Fibroblast of skin of right biceps (primary cell): ENCODE measurements at places on chromosomes 1 and 21.

GRCh38 chr1:98099501-98099900 is 178.7 kb upstream of the DPYD start:
- DNase-seq, result peak; percentile 32

DNA sequence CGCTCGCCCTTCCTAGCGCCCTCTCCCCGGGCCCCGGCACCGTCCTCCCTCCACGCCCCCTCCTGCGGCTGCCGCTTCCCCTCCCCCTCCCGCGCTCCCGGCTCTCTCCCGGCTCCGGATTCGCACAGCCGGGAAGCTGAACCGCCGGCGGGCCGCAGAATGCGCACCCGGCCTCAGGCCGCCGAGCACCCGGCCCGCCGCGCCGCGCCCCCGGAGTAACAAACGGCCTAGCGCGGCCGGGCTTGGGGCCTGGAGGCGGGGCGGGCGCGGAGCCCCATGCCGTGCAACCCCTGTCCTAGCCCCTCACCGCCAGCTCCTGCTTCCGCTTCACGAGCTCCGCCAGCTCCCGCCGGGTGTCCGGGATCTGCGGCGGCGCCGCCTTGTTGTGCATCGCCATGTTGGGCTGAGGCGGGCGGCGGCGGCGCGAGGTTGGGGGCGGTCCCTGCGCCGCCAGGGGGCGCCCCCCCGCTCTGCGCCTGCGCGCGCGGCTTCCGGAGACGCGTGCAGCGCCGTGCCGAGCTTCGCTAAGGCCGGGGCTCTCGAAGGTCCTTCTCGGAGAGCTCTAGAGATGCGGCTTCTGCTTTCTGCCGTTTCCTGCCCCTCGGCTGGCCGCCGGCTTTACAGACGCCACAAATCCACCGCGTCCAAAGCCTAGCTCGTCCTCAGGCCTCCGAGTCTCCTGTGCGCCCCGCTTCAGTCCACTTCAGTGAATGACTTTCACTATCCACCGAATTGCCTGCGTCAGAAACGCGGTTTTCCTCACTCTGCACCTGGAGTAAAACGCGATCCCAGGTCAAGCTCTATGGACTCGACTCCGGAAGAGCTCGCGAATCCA is at the start of gene MEAF6:
Gene MEAF6, minus strand, starts transcription at position 417 of the 835 bp plus-strand sequence. Its CDS starts 20 bp downstream, at position 397.
- peak; percentile 80 for DNase-seq

GRCh38 chr1:34500451-34500850 is 254.4 kb upstream of the GJB5 start:
- DNase-seq, result peak; percentile 22

DNA sequence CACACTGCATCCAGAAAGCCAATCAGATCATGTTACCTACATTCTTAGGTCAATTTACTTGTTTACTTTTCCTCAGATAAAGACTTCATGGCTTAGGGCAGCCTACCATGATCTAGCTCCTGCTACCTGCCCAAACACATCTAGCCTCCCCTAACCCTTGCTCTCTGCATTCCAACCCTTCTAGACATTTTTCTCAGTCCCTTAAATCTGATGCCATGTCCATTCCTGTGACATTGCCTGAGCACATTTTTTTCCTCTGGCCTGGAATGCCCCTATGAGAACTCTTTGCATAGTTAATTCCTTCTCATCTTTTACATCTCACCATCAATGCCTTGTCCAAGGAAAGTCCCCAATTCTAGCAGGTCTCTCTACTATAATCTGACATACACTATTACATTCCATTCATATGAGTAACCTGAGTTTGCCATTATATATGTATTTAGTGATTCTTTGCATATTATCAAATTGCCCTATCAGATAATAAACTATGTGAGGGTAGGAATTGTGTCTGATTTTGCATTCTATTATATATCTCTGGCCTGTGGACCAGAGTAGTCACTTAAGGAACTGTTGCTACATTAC is 166.9 kb downstream of the COL11A1 start:
- peak; percentile 21 for DNase-seq

DNA sequence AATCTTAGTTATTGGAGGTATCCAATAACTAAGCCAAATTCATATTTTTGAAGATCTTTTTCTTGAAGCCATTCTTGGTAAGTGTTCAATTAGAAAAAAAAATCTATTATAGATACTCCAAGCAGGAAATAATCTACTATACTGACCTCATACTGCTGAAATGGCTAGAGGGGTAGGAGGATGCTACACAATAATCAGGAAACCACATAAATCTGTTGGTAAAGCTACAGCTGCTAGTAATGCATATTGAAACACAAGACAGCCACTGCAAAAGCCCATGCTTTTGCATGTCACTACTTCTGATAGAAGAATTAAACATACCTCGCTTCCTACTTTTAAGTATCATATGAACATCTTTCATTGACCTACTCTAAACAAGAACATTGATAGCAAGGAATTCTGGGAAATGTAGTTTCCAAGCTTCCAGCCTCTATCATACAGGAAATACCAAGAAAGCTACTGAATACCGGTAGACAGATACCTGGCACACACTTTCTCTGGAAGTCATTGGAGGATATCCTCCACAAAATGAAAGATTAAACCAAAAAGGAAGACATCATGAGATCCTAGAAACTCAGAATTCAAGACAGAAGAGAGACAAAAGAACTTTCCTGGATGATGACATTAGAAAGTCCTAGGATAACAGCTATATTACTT is 103.0 kb upstream of the VAV3 start:
- no peak for DNase-seq

DNA sequence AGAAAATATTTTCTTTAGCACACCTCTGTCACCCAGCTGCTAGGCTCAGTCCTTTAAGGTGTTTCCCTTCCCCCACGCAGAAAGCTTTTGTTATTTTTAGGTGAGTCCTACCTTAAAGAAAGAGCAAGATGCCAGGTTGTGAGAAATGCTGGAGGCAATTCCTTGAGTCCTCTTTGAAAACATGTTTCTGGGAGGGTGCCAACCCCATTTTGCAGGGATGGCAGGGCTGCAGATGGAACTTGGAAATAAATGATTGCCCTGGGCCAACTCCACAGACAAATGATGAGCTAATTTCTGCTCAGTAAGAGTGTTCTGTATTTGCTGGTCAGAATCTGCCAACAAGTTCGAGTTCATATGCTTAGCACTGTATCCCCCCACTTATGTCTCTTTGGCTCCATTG is 119.2 kb upstream of the RAB3GAP2 start:
- no peak for DNase-seq

- no peak for DNase-seq
These were observed 153.2 kb upstream of the HMCN1 start for GRCh38 chr1:185581020-185581419.

- no peak for DNase-seq
These were observed 32.3 kb downstream of the ACOT7 start for GRCh38 chr1:6361124-6361775.

DNA sequence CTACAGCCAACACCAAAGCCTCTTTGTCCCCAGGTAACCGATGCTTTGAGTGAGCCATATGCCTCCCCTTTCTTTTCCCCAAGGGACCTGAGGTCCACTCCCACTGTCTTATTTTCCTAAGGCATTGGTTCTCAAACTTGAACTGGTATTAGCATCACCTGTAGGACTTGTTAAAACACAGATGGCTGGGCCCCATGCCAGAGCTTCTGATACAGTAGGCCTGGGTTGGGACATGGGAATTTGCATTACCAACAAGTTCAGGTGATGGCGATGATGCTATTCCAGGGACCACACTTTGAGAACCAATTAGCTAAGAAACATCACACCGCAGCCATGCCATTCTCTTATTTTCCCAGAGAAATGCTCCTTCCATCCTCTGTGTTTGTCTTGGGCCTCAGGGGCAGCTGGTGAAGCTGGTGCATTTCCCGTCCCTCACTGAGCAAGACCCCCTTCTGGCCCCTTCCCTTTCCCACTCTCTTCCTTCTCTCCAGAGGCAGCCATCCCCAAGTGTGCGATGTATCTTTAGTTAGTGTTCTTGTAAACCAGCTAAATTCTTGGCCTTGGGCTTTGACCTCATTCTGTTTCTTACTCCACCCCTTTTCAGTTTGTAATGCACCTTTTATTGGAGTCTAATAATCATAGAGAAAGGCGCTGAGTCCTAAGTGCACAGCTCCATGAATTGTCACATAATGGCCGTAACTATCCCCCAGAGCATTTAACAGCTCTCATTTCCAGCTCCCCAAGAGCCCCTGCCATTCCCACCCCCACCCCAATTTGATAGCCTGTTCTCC is 14.2 kb upstream of the TTC22 start:
- DNase-seq, result no peak

DNA sequence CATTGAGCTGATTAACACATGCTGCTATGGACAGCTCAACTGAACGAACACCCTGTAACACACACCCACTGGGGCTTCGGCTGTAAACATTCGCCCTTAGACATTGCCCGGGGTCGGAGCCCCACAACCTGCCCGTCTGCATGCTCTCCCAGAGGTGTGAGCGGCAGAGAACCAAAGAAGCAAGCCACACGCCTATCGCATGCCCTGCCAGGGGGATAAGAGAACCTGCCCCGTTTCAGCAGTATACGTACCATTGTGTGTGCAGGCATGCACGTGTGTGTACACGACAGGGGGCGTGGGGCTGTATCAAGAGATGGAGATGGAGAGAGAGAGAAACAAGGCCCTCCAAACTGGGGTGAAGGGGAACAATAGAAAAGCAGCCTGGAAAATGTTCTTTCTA is 9.9 kb upstream of the DESI2 start:
- no peak for DNase-seq

GRCh38 chr1:156684227-156684782 is 7.1 kb upstream of the NES start:
- peak; percentile 64 for DNase-seq

- no peak for DNase-seq
These were observed 35.4 kb upstream of the HEATR1 start for GRCh38 chr1:236639686-236640085.

DNA sequence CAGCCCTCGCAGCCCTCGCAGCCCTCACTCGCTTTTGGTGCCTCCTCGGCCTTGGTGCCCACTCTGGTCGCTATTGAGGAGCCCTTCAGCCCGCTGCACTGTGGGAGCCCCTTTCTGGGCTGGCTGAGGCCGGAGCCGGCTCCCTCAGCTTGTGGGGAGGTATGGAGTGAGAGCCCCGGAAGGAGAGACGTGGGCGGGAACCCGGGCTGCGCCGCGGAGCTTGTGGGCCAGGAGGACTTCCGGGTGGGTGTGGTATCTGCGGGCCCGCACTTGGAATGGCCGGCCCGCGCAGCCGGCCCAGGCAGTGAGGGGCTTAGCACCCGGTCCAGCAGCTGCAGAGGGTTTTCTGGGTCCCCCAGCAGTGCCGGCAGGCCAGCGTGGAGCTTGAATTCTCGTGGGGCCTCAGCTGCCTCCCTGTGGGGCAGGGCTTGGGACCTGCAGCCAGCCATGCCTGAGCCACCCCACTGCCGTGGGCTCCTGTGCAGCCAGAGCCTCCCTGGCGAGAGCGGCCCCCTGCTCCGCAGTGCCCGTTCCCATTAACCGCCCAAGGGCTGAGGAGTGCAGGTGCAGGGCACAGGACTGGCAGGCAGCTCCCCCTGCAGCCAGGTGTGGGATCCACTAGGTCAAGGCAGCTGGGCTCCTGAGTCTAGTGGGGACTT is 9.9 kb upstream of the CFHR2 start:
- DNase-seq, result no peak

- DNase-seq, result no peak
These were observed 947 bp upstream of the RIT1 start for GRCh38 chr1:155912056-155912536.

DNA sequence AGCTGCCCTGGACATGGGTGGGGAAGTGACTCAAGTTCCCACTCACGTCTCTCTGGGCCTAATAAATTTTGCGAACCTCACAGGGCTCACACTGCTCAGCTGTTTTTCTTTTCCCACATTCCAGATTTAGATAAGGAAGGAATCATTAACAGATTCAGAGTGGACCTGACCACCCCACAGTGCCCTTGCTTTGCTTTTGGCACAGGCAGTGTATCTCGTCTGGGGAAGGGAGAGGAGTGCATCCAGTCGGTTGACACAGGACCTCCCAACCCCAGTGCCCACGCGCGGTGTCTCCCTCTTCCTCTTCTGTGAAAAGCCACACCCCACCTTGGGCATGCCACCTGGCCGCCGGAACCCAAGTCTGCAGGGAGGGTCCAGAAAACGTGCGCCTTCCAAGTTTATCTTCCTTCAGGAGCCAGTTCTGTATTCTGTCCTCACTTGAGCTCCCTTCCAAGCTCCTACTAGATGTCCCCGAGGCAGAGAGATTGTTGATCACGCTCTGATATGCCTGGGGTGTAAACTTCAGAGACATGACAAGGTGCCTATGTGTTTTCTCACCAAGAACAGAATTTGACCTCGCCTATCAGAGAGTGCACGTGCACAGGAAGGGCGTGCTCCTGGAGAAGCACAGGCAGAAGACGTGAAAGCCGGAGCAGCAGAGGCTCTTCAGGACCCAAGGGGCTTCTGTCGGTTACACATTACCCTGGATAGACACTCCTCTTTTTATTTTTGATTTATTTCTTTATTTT is 9.5 kb upstream of the SLC2A5 start:
- DNase-seq, result no peak

DNA sequence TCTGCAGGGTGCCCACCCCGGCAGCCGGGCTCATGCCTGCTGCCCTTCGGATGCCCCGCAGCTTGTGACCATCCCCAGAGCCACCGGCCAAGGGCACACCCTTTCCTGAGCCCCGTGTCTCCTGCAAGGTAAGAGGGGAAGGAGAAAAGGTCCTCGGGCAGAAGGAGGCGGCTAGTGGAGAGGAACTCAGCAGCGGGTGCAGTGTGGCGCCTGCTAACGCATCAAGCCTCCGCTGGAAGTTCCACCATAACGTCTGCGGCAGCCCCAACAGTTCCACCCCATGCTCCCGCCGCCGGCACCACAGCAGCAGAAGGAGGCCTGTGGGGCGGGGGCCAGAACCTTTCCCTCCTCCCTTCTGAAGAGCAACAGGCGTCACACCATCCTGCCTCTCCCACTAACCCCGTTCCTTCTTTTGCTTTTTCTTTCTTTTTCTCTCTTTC is 990 bp downstream of the VWA5B1 start:
- no peak for DNase-seq

DNA sequence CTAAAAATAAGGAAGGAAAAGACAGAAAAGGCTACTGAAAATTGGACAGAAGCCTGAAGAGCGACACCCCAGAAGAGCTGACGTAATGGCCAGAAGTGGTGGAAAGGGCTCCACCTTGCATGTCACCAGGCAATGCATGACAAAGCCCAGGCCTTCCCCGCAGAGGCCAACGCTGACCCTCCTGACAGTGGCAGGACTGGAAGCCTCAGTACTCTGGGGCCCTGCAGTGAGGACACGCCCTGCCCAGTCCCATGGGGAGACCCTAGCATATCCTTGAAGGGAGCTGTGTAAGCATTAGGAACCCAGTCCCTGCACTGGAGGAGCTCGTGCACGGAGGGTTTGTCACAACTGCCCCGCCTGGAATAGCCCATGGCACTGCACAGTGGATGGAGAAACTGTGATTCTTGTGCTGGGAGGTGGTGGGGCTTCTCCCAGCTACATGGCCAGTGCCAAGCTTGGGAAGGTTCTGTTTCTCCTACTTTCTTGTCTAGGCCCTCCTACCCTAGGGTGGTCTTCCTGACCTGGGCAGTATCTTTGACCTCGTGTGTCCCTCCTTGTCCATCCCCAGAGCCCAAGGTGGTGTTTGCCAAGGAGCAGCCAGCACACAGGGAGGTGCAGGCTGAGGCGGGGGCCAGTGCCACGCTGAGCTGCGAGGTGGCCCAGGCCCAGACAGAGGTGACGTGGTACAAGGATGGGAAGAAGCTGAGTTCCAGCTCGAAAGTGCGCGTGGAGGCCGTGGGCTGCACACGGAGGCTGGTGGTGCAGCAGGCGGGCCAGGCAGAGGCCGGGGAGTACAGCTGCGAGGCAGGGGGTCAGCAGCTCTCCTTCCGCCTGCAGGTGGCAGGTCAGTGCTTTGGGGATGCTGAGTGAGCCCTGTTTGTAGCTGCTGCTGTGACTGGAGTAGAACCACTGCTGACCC is 60.4 kb downstream of the OBSCN start:
- no peak for DNase-seq
